A375 (cell line): ENCODE measurements at places on chromosomes 12 and 14. TPM values are rescaled to one million over a fixed set of nuclear protein-coding genes. Genes with fewer than 3 reads are reported as not detected.

CMTM5 gene
- total RNA-seq: 0.64 and 0.98 TPM in 2 replicates

SLC7A8 gene
- 1.0 TPM in 1 of 2 replicates, not detected in the other for total RNA-seq

OAS1 gene
- total RNA-seq: 9.7 and 10.7 TPM in 2 replicates

UBE2N gene
- total RNA-seq: 178 and 192 TPM in 2 replicates

TMEM179 gene
- 0.19 and 1.1 TPM in 2 replicates for total RNA-seq

SERPINA6 gene
- total RNA-seq: 0.26 and 0.32 TPM in 2 replicates

MSRB3 gene
- 4.9 and 6.9 TPM in 2 replicates for total RNA-seq

ANKS1B gene
- 0.85 TPM in 1 of 2 replicates, not detected in the other for total RNA-seq

PRIMA1 gene
- 0.08 TPM in 1 of 2 replicates, not detected in the other for total RNA-seq

GPR135 gene
- total RNA-seq: 3.1 and 3.2 TPM in 2 replicates

SCNN1A gene
- total RNA-seq: 1.0 and 1.7 TPM in 2 replicates

BCL2L14 gene
- total RNA-seq: not detected in 2 replicates

SLC38A6 gene
- 7.7 and 8.5 TPM in 2 replicates for total RNA-seq
